Activated naive CD8-positive, alpha-beta T cell treated with anti-CD3 and anti-CD28 coated beads, Interleukin-2, amount 50 U/mL, for 16 hours (primary cell): ENCODE measurements at places on chromosomes 12 and 14.

GRCh38 chr12:129211862-129212630 is 358.8 kb downstream of the GLT1D1 start:
- DNase-seq = no peak

- no peak for DNase-seq
These were observed 4.9 kb downstream of the DDX51 start for GRCh38 chr12:132138941-132139871.

DNA sequence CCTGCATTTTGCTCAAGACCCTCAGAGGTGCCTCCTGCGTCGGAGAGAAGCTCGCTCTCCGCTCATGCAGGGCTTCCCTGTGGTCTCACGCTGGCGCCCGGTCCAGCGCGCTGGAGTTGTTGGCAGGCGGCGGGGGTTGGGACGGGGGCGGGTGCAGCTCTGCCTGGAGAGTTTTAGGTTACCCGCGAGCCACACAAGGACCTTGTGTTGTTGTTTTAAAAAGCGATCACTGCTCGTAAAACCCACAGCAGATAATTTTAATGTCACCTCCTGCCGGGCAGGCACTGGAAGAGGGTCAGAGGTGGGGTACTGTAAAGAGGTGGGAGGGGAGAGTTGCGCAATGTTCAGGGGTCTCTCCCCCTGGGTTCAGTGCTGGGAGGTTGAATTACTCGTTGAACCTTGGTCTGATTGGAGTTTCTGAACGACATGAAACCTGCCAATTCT is 850 bp downstream of the SMOC1 start:
- DNase-seq = no peak

DNA sequence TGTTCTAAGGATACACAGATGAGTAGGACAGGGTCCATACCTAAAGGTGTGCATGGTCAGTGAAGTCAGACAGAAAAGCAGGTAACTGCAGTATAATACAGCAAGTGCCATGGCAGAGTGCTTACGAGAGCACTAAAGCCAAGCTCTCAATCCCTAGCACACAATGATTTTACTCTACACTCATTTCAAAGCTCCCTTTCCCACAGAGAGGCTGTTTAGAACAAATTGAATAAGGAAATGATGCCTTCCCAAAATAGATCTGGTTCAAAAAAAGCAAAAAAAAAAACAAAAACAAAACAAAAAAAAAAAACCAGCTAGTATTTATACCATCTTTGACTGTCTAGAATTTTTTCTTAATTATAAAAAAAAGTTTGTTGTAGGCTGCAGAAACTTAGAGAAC is 74.1 kb downstream of the HECTD4 start:
- DNase-seq = no peak

DNA sequence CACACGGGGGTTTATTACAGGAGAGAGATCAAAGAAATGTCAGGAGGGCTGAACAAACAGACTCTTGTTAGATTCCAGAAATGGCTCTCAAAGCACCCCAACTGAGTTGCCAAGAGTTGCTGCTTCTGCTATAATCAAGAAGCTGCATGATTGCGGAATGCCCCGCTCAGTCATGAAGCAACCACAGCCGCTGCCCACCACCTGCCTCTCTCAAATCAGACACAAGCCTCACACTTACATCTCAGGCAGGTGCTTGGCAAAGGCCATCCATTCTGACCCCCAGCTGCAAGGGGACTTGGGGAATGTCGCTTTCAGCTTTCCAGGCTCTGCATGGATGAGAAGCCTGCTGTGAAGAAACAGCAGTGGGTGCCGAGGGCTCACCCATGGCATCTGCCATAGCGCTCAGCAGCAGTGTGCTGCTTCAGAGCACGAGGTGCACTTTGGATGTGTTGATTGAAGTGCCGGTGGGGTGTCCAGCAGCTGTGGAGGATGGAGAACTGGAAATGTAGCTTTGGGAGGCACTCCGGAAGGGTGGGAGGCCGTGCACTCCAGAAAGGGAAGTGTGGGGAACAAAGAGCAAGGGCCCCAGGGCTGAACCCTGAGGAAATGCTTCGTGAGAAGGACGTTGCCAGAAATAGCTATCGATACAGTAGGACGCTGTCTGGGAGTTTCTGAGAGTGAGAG is 37.7 kb downstream of the LRRC74A start:
- DNase-seq = no peak

DNA sequence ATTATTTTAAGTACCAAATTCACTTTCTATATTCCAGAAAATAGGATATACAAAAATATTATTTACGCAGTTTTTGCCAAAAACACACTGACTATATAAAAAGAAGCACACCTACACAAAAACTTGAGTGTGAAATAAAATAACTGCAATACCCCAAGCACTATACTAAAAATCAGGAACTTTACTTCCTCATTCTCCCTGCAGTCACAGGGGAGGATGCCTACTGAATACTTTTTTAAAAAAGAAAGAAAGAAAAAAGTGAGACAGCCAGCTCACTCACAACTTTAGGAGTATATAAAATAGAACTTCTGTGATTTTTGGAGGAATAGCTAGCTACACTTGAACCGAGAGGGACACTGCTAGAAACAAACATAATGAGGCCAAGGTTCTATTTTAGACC is 12.2 kb downstream of the RPS6KA5 start:
- no peak for DNase-seq

- DNase-seq = no peak
These were observed 12.1 kb downstream of the LTBP2 start for GRCh38 chr14:74599946-74600345.

GRCh38 chr12:26100666-26101349 is 24.0 kb downstream of the BHLHE41 start:
- DNase-seq = no peak

- no peak for DNase-seq
These were observed 145.6 kb upstream of the NCOR2 start for GRCh38 chr12:124713041-124713435.

GRCh38 chr12:92702754-92703679 is at the start of gene PLEKHG7:
Gene PLEKHG7 (plus strand): TSS chr12:92702989. CDS start chr12:92706632, 3,643 bp downstream.
- no peak for DNase-seq

GRCh38 chr14:80959496-80959895 is 4.1 kb downstream of the TSHR start:
- peak; percentile 22 for DNase-seq

DNA sequence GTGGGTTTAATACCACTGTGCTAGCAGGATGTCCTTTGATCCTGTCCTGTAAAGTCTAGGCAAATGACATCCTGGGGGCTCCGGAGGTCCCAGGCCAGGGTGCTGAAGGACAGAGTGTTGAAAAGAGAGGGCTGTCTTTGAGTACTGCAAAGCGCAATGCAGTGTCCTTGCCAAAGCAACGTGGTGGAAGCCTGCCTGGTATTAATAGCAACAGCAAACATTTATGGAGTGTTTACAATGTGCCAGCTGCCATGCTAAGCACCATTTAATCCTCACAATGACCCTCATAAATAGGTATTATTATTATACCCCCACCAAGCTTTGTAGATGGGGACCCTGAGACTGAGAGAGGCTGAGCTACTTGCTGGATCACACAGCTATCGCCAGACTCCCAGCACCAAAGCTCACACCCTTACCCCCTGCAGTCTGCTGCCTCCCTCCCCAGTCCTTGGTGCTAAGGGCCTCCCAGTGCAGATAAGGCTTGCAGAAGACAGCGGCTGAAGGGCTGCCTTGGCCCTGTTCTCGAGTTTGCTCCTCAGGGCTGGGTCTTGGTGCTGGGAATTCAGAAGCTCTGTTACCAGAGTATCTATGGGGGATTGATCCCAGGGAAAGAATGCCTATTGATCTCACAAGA is 427.7 kb downstream of the FUT8 start:
- DNase-seq = no peak

DNA sequence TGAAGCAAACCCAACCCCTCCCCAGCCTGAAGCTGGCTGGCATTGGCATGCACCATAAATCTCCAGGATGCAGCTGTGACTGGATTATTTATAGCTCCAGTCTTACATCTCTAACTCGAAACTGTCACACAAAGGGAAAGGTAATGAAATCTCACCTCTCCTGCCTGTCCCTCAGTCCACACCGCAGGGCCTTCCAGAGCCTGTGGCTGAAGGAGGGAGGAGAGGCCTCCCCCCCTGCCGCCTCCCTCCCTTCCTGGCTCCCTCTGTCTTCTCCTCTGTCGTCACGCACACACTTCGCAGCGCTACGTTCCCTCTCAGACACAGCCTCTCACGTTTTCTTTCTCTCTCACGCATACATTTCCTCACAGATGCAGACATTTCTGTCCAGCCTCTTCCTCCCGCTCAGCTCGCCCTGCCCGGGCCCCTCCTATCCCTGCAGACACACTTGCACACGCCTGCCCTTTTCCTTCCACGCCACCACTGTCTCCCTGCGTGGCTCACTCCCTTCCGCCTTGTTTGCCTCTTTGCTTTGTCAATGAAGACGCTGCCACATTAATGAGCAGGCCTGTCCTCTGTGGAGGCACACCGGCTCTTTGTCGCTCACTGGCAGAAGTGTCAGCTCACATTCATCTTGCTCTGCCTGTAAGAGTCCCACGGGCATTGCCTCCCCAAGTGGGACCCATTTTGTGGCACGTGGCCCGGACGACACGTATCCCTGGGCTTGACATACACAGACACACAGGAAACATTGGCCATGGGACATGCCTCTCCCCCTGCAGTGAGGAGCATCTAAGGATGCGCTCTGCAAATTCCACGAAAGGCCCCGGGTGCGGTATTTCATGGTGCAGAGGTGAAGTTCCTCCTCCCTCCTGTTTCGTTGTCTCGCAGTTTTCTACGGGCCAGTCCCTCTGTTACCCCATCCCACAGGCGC is 27.9 kb downstream of the IRF2BPL start:
- DNase-seq = no peak

- peak; percentile 90 for DNase-seq
These were observed at the start of gene SUDS3 for GRCh38 chr12:118376089-118377020. Gene SUDS3 (plus strand): TSS chr12:118376555. CDS start chr12:118376692, 137 bp downstream.

GRCh38 chr12:119598159-119598558 is 4.6 kb downstream of the TMEM233 start:
- DNase-seq = no peak

DNA sequence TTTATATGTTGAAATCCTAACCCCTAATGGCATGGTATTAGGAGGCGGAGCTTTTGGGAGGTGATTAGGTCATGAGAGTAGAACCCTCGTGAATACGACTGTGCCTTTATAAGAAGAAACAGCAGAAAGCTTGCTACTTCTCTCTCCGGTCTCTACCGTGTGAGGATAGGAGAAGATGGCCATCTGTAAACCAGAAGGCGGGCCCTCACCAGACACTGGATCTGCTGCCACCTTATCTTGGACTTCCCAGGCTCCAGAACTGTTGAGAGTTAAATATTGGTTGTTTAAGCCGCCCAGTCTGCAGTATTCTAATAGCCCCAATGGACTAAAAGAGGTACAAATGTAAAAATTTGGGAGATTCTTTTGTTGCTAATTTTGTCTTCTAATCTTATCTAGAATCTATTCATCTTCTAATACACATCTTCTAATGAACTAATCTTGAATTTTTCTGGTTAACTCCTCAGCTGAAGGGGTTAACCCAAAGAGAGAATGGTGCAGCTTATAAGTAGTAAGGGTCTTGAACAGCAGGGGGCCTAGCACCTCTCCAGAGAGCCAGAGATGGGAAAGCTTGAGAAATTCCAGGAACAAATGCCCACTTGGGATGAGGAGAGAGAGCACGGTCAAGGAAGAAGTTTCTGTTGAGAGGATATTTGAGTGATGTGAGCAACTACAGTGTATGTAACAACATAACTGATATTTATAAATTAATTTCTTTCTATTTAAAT is 264.0 kb upstream of the GRIP1 start:
- DNase-seq = no peak

- no peak for DNase-seq
These were observed 154.9 kb downstream of the FSCB start for GRCh38 chr14:44352201-44352600.

GRCh38 chr14:71061458-71061857 is 154.2 kb downstream of the PCNX1 start:
- DNase-seq = no peak

GRCh38 chr12:109741286-109741969 is 27.8 kb downstream of the FAM222A start:
- no peak for DNase-seq

- DNase-seq = no peak
These were observed 671 bp downstream of the ESYT1 start for GRCh38 chr12:56128670-56129205.

GRCh38 chr14:92847278-92847677 is 53.2 kb downstream of the GOLGA5 start:
- no peak for DNase-seq

GRCh38 chr14:104883681-104884361 is 18.8 kb downstream of the CEP170B start:
- DNase-seq = no peak

DNA sequence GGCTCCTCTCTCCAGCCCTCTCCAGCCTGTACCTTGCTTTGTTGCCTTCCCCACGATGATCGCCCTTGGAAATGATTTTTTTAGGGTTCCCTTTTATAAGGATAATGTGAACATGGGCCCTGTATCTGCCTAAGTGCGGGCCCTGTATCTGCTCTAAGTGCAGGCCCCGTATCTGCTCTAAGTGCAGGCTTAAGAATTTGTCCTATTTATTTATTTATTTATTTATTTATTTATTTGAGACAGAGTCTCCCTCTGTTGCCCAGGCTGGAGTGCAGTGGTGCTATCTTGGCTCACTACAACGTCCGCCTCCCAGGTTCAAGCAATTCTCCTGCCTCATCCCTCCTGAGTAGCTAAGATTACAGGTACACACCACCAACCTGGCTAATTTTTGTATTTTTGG is 22.5 kb downstream of the GALNT16 start:
- DNase-seq = no peak

- no peak for DNase-seq
These were observed 12.0 kb upstream of the PCNX4 start for GRCh38 chr14:60079723-60080122.

DNA sequence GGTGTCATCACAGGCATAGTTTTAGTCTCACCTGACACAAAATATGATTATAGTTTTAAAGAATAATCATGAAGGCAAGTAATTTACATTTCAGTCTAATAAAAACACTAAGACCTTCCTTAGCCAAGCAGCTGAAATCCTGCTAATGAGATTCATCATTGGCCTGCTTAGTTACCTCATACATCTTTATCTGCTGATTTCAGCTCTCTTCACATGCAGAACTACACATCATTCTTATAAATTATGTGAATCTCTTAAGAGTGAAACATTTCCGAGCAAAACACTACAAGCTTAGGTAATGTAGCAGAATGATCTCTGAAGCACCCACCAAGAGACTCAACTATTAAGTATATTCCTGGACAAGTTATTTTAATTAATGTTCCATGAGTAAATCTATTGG is 198.1 kb downstream of the DPY19L2 start:
- DNase-seq = no peak

- no peak for DNase-seq
These were observed 21.5 kb upstream of the TAMALIN start for GRCh38 chr12:51985154-51985835.

- DNase-seq = no peak
These were observed 9.9 kb upstream of the GYS2 start for GRCh38 chr12:21614506-21614905.

- DNase-seq = no peak
These were observed 159.4 kb upstream of the TMTC2 start for GRCh38 chr12:82527165-82527780.

DNA sequence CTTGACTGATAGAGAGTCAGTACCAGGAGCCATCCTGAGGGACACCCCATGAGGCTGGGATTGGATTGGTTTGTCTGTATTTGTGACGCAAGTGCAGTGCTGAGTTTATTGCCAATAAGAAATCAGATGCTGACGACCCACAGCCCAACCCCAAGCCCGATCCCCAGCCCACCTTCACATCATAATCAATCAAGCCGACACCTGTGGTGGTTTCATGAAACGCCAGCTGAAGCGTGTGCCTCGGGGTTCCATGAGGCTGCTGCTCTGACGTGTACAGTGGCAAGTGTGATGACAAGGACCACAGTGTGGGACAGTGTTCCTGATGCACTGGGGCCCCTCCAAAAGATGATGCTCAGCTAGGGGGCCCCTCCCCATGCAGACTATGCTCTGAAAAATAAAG is 62.1 kb upstream of the C14orf180 start:
- no peak for DNase-seq
